Right ventricle myocardium inferior (tissue), 1 donor: ENCODE measurements at places on chromosomes 1 and 21. TPM values are rescaled to one million over a fixed set of nuclear protein-coding genes. Genes with fewer than 3 reads are reported as not detected.

- DNase-seq, result no peak
These were observed 126.7 kb upstream of the KLHDC7A start for GRCh38 chr1:18353992-18354391.

GRCh38 chr1:220487297-220487820 is 40.6 kb upstream of the MARK1 start:
- no peak for DNase-seq

GRCh38 chr1:209046058-209046417 is 537.5 kb upstream of the CAMK1G start:
- no peak for DNase-seq

The RHD gene
- not detected for total RNA-seq

The OPTC gene
- total RNA-seq, result not detected
